GM03348 (cell line): ENCODE measurements at places on chromosomes 4 and X.

GRCh38 chr4:15198070-15198727 lies 195.9 kb downstream of the CPEB2 start:
- DNase-seq = no peak

- DNase-seq = no peak
Measured at GRCh38 chr4:99983289-99983943, 33.3 kb upstream of the H2AZ1 start.

GRCh38 chrX:53824686-53825085 lies 138.2 kb upstream of the HUWE1 start:
- DNase-seq = no peak

- DNase-seq = no peak
Measured at GRCh38 chr4:185734214-185734613, 77.8 kb downstream of the SORBS2 start.

DNA sequence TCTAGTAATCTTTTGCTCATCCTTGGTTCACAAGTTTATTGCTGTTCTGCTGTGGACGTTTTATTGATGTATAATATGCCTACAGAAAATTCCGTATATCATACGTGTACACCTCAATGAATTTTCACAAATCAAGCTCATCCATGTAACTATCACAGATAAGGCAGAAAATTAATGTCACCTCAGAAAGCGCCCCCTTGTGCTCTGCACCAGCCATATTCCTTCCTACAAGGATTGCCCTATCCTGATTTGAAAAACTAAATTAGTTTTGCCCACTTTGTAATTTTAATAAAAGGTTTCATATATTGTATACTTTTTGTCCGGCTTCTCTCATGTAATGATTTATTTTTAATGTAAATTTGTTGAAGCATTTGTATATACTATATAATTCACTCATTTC lies 390.8 kb downstream of the ADGRL3 start:
- no peak for DNase-seq

DNA sequence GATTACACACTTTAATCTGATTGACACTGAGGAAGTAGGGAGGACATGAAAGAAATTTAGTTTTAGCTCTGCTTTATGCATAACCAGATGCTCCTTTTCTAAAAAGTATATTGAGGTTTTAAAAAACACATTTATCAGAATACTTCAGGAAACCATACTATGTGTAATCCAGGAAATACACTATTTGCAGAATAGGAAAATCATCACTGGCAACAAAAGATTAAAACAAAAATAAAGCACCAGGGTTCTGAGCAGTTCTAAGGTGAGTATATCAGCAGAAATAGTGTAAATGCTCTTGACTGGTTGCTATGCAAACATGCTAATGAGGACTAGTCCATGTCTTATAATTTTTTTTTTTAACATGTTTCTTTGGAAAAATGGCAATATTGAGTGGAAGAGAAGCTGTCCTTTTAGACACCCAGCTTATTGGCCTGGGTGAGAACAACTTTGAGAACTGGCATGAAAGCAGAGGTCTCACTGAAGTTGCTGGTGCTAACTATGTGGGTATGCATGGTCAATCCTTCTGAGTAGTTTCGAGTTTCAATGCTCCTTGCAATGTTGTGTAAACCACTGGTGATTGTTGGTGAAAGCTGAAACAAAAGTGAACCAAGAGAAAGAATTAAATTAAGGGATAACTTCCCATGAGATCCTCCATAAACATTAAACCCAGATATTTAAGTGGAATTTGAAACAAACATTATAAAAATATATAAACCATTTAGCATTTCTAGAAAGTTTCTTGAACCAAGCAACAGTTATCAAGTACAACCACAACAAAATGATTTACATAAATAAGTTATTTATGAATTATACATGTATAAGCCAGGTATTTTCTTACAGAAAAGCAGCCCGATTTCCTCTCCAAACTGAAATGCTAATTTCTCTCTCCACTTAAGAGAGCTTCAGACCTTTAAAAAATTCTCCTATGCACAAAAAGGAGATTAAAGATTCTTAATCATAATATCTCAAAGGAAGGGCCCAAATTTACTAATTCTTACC lies 20.4 kb upstream of the SCD5 start:
- DNase-seq = no peak

- no peak for DNase-seq
Measured at GRCh38 chr4:126465341-126465740, 1150.6 kb downstream of the FAT4 start.

DNA sequence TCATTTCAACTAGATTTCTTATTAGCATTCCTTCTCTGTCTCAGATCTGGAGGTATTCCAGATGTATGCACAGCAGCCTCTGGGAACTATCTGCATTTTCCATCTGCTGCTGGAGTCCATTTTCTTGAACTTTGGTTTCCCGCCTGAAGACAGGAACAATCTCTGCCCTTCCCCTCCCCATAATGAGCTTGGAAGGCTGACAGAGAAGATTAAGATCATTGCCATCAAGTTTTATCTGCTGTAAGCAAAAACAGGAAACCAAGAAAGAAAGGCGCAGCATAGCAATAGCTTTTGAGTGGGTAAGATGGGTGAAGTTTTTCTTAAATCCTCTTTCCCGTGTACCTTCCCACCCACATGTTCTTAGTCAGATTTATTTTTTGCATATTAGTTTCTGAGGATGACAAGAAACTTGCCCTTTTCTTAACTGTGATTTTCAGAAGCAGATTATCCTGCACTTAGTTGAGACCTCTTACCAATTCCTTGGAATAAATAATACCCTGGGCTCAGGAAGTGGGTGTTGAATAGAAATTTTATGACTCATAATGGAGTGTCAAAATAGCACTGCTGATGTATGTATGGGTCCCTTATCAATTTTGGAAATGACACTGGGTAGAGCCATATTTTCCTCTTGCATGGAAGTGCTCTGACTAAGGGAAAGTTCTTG lies 78.3 kb downstream of the CT47B1 start:
- DNase-seq = peak; percentile 1

DNA sequence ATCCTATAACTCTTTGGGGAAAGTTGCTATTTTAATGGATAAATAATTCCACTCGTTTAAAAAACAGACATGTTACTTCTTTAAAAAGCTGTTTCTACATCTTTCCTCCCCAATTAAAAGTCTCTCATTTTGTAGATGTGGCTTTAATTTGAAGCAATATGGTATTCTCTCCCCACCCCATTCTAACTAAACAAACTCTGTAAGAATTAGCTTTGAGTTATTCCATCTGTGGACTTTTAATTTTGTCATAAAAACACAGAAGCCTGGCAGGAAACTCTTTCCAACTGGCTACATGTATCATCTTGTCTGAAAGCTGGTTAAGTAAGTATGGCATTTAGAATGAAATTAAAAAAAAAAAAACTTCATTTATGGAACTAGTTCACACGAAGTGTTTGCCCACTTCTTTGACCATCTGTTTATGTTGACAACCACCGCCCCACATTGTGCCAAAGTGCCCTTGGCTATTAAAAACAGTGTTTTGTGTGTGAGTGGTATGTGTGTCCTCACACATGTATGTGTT lies 140.3 kb downstream of the NAA11 start:
- no peak for DNase-seq

DNA sequence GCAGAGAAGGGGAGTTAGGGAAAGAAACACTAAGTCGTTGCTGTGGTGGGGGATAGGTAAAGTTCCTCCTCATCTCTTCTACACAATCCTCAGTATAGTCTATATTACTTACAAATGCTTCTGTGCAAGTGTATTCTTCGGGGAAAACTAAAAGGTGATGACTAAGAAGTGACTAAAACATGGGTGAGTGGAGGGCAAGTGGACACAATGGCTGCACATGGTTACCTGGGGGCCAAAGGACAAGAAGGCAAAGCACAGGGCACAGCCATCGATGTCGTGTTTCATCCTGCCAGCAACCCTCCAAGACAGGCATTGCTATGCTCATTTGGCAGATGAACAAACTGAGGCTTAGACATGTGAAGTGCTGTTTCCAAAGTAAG lies 35.5 kb upstream of the CCKAR start:
- DNase-seq = no peak

GRCh38 chrX:138748480-138748879 lies 37.0 kb upstream of the FGF13 start:
- no peak for DNase-seq

- DNase-seq = peak; percentile 95
Measured at GRCh38 chr4:6953751-6954380, 44.2 kb downstream of the TBC1D14 start.

GRCh38 chr4:159308566-159309340 lies 205.9 kb downstream of the RAPGEF2 start:
- peak; percentile 47 for DNase-seq

DNA sequence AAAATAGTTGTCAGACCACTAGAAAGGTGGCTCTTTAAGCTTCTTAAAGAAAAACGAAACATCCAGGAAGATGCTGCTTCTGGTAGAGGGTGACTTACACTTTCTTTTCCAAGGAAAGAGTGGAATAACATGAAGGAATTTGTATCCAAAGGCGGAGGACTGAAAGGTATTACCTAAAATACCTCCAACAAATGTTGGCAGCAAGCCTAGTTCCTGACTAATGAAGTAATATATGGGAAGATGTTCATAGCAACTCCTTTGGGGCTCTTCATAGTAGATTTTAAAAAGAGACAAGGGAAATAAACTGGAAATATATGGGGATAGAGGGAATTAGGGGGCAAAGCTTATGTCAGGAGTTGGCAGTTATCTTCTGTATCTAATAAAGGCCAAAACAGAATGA lies 116.2 kb downstream of the AASDH start:
- no peak for DNase-seq

- DNase-seq = no peak
Measured at GRCh38 chr4:10575414-10575813, 109.2 kb downstream of the CLNK start.

- DNase-seq = peak; percentile 12
Measured at GRCh38 chr4:95510145-95510544, 38.6 kb downstream of the UNC5C start.

DNA sequence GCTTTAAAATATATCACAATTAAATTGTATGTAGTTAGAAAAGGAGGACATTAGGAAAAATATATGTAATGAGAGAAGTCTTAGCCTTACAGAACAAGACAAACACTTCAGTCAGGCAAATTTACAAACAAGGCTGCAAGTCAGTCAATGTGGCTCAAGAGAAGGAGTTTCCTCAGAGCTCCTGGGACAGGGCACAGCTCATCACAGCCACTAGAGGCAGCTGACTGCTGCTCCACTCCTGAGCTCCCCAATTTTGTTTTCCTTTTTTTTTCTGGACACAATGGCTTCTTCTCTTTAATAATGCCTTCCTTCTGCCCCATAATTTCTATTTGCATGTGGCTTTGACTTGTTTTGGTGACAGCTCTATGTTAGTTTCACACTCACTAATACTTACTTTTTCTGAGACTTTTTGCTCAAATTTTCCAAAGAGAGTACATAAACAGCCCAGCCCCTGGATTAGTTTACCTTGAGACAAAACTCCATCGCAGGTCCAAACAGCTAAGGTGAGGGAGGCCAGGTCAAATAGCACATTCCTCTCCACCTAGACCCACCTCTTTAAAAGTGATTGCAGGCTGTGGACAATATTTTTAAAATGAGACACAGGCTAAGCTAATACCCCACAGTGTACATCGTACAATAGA lies 850.4 kb upstream of the FRG1 start:
- peak; percentile 51 for DNase-seq

DNA sequence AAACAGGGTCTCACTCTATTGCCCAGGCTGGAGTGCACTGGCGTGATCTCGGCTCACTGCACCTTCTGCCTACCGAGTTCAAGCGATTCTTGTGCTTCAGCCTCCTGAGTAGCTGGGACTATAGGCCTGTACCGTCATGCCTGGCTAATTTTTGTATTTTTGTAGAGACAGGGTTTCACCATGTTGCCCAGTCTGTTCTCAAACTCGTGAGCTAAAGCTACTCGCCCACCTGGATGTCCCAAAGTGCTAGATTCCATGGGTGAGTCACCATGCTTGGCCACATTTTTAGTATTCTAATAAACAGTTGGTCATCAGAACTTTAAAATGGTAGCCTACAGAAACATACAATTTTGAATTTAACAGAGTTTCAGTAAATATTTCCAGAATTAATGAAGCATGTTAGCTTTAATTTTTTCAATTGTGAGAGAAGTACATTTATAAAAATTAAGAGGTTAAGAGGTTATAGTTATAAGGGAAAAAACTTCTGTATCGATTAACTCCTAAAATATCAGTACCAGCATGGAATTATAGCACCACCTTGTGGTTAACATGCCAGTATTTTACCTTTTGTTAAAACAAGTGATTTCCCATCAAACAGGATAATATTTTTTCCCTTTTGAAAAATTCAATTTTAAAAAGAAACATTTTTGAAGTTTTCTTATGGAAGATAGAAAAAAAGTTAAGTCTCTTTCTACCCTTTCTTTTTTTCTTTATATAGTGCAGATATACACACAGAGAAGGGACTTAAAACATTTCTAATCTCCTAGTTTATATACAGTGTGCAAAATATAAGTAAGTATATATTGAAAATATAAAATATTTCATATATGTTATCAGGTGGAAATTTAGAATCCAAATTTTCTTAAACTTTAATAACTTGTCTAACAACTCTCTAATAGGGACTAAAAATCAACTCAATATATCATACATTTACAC lies 35.4 kb downstream of the CEP44 start:
- DNase-seq = peak; percentile 38

DNA sequence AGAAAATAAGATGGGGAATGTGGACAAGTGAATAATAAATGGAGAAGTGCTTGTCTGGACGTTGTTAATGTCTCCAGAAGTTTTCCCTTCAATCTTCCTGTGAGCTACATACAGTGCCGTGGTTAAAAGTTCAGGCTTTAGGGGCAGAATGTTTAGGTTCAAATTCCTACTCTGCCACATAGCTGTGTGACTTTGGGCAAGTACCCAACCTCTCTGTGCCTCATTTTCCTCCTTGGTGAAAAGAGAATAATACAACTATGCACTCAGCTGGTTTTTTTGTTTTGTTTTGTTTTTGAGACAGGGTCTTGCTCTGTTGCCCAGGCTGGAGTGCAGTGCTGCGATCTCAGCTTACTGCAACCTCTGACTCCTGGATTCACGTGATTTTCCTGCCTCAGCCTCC lies 143.5 kb downstream of the CHIC2 start:
- no peak for DNase-seq

DNA sequence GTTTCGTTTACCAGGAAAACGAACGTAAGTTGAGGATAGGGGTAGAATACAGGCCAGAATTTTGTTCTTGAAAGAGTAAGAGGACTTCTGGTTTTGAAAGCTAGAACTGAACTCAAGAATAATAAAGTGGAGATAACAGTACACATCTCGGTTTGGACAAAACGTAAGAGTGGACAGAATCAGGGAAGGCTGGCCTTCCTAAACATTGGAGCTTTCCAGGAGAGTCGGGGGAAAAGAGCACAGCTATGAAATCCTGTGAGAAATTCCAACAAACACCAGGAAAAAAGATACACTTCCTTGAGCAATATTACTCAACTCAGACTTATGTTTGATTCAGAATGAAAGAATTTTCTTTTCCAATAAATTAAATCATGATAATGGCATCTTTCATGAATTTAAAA lies 1.2 kb downstream of the CTSO start:
- DNase-seq = peak; percentile 41
